Gastroesophageal sphincter (tissue), 4 donors: ENCODE measurements at places on chromosomes 7 and 10. TPM values are rescaled to one million over a fixed set of nuclear protein-coding genes. Genes with fewer than 3 reads are reported as not detected.

LIPJ gene
- 0.13 TPM for total RNA-seq

CFAP43 gene
- not detected for total RNA-seq

TMEM184A gene
- 0.31 TPM for total RNA-seq

SLC26A3 gene
- 0.81 TPM for total RNA-seq

DOCK1 gene
- 50.8 TPM for total RNA-seq

DNA sequence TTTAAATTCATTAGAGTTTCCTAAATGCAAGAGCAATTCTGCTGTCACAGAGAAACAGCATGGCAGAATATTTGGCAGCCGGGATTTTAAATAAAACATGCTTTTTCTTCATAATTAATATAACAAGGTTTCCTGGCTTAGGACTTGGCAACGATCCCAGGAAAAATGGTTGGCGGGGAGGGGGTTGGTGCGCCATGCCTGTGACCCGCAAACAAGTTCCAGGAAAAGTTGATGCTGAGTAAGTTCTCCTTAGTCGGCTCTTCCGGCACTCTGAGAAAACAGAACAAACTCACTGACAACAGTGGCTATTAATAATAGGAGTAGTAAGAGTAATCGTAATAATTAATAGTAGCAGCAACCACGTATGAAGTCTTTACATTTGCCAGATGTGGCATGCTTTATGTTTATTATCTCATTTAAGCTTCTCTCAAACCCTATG is 4.6 kb downstream of the HABP2 start:
- no peak for ATAC-seq

DNA sequence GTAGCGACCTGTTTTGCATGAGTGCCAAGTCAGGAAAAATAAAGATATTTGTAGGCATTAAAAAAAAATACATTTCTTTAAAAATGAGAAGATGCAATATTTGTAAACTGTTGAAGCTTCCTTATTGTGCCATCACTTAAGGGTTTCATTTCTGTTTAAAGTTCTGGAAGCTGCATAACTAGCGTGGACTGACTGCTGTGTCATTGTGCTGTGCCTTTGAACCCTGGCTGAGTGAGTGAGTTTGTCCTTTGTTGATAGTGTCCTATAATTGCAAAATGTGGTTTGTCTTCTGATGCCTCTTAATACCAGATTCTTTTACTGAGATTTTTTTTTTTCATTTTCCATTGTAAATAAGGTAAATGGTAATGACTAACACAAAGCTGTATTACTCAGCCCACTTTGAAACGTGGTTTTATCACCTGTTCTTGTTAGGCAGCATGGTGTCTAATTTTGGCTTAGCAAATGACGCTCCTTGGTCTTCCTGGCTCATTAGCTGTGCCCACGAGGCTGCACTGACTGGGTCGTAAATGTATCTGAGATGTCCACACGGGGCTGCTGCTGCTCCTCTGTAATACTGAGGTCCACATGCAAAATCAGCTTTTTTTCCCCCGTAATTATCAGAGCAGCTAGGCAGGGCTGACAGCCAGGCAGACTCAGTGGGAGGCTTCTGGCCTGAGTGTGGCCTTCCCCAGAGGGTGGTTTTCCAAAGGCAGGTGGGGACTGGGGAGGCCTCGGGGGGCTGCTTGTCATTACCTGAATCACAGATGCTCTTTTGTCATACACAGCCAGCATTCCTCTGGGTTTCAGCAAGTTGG is 14.8 kb downstream of the ZSCAN25 start:
- no peak for ATAC-seq

- ATAC-seq: no peak
These were observed 687.3 kb downstream of the DNAJB9 start for GRCh38 chr7:109256762-109257560.

GRCh38 chr10:102815790-102816549 is 21.2 kb downstream of the CYP17A1 start:
- peak; percentile 86 for ATAC-seq

DNA sequence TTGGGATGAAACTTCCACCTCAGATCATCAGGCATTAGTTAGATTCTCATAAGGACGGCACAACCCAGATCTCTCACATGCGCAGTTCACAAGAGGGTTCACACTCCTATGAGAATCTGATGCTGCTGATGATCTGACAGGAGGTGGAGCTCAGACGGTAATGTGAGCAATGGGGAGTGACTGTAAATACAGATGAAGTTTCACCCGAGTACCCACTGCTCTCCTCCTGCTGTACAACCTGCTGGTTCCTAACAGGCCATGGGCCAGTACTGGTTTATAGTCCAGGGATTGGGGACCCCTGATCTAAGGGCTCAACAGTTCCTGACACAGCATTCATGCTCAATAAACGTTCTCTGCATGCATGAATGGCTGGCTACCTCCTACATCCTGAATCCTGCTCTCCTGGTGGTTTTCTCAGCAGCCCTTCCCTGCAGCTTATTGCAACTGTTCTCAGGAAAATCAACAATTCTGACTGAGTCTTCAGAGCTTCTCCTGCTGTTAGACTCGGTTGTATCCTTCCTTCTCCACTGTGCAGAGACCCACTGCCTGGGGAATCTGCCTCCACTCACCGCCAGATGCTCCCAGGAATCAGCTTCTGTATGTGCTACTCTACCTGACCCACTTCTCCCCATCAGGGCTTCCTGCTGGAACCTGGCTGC is 17.4 kb downstream of the PDE6C start:
- no peak for ATAC-seq

DNA sequence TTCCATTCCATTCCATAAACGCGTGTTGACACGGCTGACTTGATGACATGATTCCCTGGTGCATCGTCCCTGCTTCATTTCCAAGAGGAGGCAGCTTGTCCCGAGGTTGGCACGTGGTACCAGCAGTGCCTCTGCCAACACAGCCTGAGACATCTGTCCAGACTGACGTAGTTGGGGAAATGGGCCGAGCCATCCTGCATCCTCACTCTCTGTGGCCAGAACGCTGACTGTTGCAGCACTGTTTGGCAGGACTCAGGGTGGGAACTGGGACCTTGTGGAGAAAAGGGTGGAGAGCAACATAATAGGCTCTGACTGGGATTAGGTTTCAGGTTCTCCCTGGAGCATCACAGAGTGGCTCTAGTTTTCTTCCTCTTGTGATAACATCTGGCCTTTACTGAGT is 118.6 kb upstream of the BTBD16 start:
- ATAC-seq: peak; percentile 87

GRCh38 chr7:128022631-128023532 is 8.4 kb downstream of the LRRC4 start:
- peak; percentile 46 for ATAC-seq

GRCh38 chr10:86545101-86545500 is 23.5 kb upstream of the WAPL start:
- ATAC-seq: no peak

- no peak for ATAC-seq
These were observed 41.8 kb upstream of the LRRC18 start for GRCh38 chr10:48981310-48981907.

- ATAC-seq: no peak
These were observed 92.8 kb downstream of the VWC2 start for GRCh38 chr7:49866076-49866735.

DNA sequence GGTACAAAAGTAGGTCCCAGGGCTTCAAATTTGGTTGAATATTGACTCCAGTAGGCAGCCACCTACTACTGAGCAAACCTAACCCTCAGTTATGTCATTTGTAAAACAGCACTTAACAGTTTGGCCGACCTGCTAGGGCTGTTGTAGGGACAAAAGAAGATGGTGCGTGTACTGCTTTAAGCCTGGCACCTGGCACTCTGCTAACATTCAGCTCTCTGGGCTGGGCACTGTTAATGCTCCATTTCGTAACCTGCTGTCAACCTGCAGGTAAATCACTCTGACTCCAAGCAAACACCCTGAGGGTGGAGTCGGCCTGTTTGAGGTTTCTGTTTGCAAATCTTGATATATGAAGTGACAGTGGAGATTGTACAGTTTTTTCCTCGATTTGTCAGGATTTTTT is 7.2 kb downstream of the ZKSCAN1 start:
- ATAC-seq: no peak

- ATAC-seq: peak; percentile 74
These were observed 21.0 kb upstream of the FRAT2 start for GRCh38 chr10:97355571-97355975.

- ATAC-seq: peak; percentile 8
These were observed 33.1 kb downstream of the GPRIN2 start for GRCh38 chr10:46523119-46523961.

DNA sequence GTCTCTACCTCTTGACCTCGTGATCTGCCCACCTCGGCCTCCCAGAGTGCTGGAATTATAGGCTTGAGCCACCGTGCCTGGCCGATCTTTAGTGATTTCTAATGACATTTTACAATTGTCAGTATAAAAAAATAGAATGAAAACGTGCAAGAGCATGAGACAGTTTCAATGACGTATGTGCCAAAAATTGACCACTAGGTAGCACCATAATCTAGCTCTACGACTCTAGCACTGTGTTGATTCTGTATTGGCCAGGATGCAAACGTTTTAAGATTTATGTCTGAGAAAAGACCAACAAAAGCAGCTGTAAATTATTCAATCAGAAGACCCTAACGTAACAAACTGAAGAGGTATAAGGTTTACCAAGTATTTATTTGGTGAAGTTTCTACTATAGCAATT is 25.4 kb upstream of the EXOC6 start:
- ATAC-seq: no peak
